CD4-positive, alpha-beta T cell treated with Interleukin-6 at 100 ng/mL for 8 hours (primary cell): ENCODE measurements at places on chromosomes 7 and 10.

DNA sequence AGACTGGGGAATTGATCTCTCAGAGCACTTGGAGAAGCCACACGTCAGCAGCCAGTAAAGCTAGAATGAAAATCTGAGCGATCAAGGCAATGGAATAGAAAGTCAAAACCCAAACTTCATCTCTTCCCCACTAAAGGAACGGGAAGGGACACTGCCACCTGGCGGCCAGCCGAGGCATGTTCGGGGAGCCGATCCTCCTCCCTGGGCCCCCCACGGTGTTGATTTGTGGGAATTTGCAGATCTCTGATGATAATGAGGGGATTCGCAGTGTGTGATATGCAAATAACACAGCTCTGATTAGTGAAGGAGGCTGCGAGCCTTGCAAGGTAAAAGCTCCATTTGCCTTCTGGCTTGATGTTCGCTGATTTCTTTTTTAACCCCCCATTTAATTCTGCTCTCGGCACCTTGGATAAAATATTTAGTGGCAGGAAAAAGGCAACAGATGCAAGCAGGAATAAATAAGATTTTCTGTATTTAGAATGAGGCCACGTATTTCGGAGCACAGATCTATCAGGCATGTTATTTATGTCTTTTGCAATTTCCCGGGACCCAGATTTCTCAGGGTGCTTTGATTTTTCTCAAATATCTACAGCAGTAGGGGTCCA is 258.6 kb downstream of the PAXIP1 start:
- no peak for DNase-seq

DNA sequence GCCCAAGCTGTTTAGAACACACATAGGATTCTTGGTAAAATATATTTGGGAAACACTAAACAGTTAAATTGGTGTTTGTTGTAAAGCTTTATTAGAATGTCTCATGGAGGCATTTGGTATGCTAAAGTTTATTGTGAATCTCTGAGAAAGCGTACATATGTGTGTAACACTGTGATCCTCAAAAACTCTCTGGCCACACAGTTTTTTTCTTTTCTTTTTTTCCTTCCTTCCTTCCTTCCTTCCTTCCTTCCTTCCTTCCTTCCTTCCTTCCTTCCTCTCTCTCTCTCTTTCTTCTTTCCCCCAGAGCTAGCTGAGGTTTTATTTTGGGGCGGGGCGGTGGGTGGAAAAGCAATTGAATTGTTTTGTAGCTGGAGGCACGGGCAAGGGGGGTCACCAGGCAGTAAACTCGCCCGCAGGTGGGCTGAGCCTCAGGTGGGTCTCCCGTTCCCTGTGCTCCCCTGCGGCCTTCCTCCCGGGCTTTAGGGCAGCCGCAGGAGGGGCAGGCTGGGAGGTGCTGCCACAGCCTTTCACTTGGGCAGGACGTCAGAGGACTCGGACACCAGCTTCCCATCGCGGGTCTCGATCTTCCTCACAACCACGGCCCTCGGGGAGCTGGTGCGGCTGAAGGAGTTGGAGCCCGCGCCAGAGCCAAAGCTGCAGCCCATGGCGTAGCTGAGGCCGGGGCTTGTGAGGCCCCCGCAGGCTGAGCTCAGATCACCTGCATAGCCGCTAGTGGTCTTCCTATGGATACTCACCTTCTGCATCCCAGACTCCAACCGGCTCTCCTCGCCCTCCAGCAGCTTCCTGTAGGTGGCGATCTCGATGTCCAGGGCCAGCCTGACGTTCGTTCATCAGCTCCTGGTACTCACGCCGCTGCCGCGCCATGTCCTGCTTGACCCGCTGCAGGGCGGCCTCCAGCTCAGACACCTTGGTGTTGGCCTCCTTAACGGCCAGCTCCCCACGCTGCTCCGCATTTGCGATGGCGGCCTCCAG is 459.0 kb downstream of the GATA3 start:
- DNase-seq: no peak

GRCh38 chr10:6009150-6009549 is 31.8 kb upstream of the IL15RA start:
- no peak for DNase-seq

DNA sequence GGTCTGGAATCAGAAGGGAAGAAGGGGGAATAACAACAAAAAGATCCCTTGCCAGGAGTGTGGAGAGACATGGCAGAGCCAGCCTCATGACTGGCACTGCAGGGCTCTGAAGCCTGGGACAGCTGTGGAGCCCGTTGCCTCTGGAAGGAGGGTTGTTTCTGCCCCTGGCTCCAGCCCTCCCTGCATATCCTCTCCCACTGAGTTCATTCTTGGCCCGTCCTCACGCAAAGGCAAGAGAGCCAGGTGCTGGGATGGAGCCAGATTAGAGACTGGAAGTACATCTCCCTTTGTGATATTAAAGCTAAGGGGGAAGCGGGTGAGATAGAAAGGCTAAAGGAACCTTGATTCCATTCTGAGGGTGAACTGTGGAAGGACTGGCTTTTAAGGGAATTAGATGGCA is 141.5 kb upstream of the NPVF start:
- no peak for DNase-seq

GRCh38 chr10:17435953-17436352 is 18.4 kb downstream of the ST8SIA6 start:
- no peak for DNase-seq

DNA sequence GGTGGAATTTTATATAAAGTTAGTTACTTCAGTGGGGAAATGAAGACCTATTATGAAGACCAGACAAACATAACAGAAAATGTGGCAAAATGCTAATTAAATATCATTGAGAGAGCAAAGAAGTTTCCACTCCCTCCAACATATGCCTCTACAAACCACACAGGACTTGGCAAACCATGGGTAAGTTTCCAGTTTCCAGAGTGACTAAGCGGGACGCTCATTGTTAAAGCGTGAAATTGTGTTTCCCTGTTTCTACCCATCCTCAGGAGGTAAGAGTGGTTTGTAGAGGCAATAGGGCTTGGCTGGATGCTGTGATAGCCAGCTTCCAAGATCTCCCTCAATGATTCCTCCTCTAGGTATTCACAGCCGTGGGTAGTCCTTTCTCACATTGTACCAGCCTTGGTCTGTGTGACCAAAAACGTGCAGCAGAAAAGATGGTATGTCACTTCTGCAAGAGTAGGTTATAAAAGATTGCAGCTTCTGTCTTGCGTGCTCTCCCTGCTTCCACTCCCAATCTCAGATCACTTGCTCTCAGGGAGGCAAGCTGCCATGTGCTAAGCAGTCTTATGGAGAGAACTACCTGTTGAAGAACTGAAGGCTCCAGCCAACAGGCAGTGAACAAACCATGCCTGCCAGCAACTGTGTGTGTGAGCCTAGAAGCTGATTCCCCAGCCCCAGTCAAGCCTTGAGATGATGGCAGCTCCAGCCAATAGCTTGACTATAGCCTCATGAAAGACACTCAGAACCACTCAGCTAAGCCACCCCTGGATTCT is 35.7 kb downstream of the CBX3 start:
- no peak for DNase-seq

GRCh38 chr7:945147-945555 is 9.3 kb downstream of the ADAP1 start:
- DNase-seq: no peak

DNA sequence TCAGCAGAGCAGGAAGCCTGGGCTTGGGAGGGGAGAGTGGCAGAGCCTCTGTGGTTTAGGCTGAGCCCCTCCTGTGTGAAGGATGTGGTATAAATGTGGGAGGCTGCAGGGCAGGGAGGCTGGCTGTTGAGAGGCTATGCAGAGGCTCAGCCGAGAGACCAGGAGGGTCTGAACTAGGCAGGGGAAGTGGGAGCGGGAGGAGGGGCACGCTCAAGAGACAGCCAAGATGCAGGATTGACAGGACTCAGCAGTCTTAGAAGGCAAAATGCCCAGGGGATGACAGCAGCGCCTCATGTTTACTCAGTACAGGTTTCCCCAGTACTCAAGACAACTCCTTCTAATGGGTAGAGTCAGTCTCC is 24.3 kb downstream of the BTBD16 start:
- DNase-seq: no peak

DNA sequence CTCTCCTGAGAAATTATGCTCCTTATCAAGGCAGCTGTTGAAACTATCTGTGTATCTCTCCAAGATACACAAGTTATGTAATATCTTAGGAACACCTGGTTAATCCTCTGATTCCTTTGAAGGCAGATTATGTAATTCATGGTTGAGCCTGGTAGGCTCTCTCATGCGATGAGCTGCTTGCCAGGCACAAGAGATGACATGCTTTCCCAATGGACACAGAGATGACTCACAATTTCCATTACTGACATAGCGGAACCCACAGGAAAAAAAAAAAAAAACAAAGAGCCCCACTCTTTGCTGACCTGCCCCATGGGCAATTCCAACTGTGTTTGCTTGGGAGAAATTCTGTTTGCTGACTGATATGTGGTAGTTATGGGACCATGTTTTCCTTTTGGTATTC is 736.4 kb upstream of the PHF14 start:
- no peak for DNase-seq

DNA sequence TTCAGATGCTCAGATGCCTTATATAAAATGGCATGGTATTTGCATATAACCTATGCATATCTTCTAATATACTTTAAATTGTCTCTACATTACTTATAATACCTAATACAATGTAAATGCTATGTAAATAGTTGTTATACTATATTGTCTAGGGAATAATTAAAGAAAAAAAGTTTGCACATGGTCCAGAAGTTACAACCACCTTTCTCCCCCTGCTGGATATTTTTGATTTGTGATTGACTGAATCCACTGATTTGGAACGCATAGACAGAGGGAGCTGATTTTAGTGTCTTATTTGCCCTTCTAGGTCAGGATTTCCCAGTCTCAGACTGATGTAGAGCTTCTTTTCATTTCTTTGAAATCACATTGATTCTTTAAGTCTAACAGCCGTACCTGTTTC is 31.8 kb downstream of the MDFIC start:
- DNase-seq: no peak

DNA sequence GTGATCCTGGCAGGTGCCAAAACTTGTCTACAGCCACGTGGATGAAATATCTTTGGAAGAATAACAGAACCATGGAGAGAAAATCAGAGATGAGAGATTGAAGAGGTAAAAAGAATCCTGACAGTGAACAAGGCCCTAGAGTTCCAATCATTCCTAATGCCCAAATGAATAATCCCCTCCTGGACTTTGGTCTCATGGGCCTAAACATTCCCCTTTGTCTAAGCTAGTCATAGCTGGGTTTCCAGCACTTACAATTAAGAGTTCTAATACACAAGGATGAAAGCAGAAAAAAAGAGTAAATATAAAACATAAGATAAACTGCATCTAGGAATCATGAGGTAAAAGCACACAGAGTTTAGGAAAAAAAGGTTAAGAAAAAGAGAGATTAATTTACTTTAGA is 40.2 kb downstream of the ARHGAP12 start:
- DNase-seq: no peak

GRCh38 chr7:83798489-83798888 is 149.6 kb upstream of the SEMA3E start:
- no peak for DNase-seq

DNA sequence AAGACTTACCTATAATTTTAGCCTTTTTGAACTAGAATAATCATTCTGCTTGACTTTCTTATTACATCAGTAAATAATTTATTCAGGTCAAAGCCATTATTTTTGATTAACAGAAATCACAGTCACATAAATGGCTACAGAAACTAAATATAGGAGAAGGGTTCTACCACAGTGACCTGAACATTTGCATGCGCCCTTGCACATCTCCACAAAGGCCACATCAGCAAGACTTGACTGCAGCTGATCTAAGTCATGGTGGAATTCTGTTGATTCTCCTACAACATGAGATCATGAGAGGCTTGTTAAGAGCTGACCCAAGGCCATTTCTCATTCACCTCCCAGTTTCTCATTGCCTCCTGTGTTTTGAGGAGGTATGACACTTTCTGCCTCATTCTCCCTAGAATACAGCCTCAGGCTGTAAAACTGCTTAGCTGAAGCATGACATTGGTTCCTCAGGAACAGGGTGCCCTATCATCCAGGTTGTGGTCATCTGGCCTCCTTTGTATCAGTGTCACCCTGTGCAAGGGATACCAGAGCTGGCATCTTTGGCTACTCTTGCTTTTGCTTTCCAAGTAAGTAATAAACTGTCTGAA is 6.7 kb upstream of the IMMP2L start:
- no peak for DNase-seq

DNA sequence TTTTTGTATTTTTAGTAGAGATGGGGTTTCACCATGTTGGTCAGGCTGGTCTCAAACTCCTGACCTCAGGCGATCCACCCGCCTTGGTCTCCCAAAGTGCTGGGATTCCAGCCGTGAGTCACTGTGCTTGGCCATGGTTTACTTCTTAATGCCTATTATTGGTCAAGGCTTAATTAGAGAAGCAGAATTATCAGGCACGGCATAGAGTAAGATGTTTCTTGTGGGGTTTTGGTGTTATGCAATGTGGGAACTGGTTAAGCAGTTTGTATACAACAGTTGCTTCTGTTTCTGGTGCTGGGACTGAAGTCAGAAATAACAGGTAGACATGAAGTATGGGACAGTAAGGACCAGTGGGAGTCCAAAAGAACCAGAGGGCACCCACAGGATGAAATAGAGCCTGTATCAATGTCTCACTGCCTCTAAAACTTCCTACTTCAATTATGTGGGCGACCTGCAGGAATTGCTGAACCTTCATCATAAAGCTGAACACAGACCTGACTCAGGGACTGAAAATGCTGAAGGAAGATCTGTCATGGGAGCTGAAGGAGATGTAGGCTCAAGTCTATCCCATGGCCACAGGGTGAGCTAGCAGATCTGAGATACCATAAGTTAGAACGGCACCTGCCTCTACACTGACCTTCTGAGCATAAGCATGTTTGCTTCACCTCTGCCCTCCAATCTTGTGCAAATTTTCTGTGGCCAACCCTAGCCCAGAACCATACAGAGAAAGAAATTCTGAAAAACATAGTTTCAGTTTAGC is 38.3 kb upstream of the VCL start:
- DNase-seq: no peak

- DNase-seq: no peak
These were observed 13.8 kb downstream of the CYP3A5 start for GRCh38 chr7:99666013-99666395.

DNA sequence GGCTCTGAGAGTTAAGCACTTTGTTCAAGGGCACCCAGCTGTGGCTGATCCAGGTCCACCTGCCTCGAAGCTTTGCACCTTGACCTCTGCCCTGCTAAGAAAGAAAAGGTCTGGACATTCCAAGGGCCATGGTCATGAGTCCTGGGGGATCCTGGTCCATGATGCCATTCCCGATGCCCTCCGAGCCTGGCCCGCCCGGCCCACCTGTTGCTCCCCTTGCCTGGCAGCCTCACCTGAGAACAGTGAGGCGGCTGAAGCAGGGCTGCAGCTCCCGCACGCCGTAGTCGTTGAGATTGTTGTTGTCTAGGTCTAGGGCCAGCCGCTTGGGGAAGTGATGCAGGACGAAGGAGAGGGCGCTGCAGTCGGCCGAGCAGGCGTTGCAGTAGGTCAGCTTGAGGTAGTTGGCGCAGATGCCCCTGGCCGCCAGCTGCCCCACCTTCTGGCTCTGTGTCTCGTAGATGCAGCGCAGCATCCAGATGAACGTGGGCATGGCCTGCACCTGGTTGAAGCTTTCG is 27.5 kb downstream of the NOD1 start:
- no peak for DNase-seq
